ENCODE measurements at places on chromosomes 5 and 9.
A peak's percentile ranks its signal among the peaks of the same experiment; 100 is the strongest.

- DNase-seq: peak; percentile 32
These were observed at the start of gene PHYKPL for GRCh38 chr5:178232124-178232919. Gene PHYKPL (minus strand): TSS chr5:178232802. CDS start chr5:178232550, 252 bp downstream.

- no peak for DNase-seq
These were observed 21.3 kb upstream of the SLC12A2 start for GRCh38 chr5:128062172-128062746.

DNA sequence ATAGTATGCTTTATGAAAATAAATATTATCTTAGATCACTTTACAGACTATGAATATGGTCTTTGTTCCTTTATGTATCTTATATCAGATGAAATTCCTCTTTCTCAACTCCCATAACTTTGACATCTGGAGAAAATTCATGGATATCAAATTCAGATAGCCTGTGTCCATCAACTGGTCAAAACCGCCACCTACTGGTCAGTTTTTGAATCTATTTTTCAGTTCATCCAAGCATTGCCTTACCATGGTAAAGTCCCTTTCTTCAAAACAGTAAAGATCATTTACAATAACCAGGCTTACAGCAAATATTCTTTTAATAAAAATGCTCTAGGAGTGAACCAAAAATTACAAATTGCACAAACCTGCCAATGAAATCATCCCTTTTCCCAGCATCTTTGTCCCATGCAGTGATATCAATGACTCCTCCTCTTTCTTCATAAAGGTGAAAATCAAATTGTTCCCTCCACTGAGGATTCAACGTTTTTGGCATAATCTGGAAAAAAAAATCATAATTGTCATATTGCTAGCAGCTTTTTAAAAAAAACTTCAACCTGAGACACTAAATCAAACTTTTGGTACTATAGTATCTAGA is 290.5 kb downstream of the SLF1 start:
- peak; percentile 26 for DNase-seq

GRCh38 chr9:72947984-72948465 is 4.8 kb downstream of the ALDH1A1 start:
- no peak for DNase-seq

DNA sequence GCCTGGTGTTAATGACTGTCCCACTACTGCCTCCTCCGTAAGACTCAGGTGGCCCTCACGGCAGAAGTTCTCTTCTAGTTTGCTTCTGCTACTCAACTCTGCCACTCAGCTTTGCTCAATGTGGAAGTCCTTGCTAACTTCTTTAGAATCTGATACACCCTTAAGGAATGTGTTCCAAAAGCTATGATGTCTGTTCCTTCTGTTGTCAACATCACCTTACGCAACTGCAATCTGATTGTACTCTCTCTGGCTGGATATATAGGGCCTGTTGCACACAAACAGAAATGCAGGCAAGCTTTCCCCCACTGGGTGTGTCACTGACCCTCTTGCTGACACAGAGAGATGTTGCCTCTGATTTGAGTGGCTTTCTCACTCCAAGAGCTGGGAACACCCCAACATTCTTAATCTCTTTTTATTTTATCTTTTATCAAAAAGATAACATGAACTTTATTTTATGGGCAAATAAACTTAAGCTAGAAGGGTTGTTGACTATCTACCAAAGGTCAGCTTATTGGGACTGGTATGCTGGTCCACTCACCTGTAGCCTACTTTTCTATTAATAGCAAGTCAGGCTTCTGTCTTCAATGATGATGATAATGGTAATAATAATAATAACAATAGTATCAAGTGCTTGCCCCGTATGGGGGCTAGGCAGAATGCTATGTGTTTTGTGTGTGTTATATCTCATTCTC is 25.2 kb downstream of the TMEM252 start:
- no peak for DNase-seq

DNA sequence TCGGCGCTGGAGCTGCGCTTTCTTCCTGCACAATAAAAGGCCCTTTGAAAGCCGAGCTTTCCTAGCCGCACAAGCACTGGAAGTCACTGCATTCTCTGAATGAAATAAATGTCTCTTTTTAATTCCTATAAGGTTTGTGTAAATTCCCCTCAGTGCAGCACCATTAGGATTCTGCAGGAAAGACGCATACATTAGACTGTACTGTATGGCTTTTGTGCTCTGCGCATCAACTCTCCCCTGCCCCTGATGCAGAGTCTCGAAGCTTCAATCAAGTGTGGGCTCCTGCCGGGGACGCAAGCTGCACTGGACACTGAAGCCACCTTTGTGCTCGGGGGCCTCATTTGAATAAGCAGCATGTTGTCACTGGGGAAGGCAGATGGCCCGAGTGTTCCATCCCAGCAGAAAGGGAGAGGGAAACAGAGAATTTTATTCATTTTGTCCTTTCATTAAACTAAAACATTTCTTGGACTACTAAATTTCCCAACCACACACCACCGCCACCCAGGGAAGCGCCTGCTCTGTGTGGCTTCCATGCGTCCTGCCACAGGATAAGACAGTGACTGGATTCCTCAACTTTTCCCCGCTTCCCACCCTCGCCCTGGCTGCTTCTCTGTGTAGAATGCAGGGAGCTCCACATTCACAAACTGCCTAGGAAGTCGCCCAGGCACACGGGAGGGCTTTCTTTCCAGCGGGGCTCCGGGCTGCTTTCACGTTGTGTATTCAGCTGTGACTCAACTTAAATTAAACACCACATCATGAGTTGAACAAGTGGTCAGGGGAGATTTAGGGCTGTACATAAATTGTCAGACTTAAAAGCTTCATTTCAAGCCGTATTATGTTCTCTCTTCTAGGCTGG is 635.4 kb downstream of the IRX1 start:
- no peak for DNase-seq

DNA sequence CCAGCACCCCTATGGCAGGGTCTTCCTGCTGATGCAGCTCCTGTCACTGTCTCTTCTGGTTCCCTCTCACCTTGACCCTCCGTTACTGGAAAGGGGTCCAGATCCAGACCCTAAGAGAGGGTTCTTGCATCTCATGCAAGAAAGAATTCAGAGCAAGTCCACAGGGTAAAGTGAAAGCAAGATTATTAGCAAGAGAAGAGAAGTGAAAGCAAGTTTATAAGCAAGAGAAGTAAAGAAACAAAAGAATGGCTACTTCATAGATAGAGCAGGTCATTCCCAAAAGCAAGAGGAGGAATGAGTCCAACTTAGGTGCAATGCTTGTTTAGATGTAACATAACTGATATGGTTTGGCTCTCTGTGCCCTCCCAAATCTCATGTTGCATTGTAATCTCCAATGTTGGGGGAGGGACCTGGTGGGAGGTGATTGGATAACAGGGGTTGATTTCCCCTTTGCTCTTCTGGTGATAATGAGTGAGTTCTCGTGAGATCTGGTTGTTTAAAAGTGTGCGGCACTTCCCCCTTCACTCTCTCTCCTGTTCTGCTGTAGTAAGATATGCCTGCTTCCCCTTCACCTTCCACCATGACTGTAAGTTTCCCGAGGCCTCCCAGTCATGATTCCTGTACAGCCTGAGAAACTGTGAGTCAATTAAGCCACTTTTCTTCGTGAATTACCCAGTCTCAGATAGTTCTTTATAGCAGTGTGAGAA is 183.3 kb downstream of the MED10 start:
- no peak for DNase-seq

- DNase-seq: no peak
These were observed 183.7 kb downstream of the HCN1 start for GRCh38 chr5:45512521-45512920.

DNA sequence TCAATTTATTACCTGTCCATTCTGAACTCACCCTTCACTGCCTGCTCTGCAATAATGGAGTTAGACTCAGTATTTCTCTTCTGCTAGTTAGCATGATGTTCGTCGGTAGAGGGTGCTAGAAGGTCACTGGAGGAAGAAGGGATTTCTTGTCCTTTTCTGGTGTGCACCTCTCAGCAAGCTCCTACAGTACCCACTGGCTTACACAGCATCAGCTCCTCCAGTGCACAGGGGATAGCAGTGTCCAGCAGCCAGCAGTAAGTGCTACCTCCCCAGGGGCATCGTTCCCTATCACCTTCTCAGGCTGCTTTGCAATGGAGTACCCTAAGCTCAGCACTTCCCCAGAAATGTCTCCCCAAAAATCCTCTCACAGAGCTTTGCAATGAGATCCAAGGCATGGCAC is 45.9 kb upstream of the APC start:
- no peak for DNase-seq

DNA sequence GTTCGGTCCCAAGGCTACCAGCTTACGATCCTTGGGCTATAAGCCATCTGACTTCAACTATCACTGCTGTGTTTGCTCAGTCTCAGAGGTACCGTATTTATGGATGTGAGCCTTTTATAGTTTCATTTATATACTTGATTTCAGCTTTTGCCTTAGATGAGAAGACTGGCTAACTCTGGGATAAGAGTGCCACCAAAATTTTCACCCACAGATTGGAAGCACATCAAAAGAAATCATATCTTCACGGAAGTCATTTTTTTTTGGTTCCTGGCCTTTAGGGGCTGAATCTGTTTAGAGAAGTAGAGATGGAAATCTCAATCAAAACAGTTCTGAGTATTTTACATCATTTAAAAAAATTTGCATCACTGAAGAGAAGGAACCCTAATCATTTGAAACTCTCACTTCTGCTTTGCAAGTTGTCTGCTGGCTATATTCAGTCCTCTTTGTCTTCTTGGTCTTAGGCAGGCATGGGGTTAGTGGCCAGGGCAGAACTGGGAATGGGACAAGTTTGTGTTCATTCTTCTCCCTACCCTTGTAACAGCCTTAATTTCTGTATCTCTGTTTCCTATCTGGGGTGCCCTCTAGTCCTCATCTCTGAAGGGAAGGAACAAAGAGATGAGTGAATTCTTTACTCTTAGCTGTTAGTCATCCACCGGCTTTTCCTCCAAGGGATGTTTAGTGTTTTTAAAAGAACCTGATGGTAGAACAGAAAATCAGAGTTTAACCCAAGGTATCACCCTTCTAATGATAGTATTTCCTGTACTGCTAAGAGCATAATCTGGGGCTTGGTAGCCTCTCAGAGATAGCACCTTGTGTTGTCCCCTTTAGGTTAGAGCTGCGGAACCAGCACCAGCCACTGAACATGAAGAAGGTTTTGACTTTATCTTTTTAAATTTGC is 14.1 kb upstream of the TNFAIP8 start:
- DNase-seq: no peak

- no peak for DNase-seq
These were observed 188.9 kb downstream of the ARHGAP26 start for GRCh38 chr5:142958944-142959682.

- DNase-seq: peak; percentile 44
These were observed 8.5 kb downstream of the PTGER4 start for GRCh38 chr5:40688127-40688761.

GRCh38 chr5:152403046-152403445 is 2.0 kb downstream of the NMUR2 start:
- no peak for DNase-seq

- no peak for DNase-seq
These were observed 4.0 kb downstream of the FCHSD1 start for GRCh38 chr5:141647242-141647641.

DNA sequence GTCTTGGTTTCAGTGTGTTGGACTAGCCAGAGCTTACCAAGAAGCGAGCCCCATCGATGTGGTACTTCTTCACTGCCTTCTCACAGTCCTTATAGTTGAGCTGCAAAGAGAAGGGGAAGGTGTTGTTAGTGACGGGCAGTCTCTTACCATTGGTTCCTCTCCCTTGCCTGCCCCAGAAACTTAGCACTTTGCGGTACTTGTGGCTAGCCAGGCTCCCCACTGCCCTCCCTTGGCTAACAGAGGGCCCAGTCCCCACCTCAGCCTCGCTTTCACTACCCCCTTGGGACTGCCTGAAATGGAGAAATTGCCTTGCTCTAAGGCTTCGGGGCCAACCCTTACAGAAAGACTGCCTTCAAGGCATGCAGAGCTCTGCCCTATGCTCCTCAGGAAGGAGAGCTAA is 4.3 kb downstream of the LCP2 start:
- DNase-seq: no peak

GRCh38 chr9:972501-973294 is 3.8 kb upstream of the DMRT3 start:
- no peak for DNase-seq

GRCh38 chr9:83000765-83001164 is 62.2 kb downstream of the RASEF start:
- no peak for DNase-seq

DNA sequence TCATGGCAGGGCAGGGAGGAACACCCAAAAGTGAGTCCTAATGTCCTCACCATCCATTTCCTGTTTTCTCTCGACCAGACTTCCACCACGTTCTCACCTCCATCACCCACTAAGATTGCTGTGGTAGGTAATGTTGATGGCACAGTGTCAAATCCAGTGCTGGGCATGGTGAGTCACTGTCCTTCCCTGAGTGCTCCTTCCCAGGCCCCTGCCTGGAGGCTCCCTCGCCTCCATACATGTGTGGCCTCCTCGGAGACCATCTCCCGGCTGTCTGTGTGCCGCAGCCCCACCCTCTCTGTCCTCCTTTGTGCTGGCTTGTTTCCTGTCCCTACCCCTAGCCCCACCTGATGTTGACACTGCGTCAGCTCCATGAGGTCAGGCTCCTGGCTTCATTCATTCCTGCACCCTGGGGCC is 177.5 kb downstream of the SYK start:
- no peak for DNase-seq

DNA sequence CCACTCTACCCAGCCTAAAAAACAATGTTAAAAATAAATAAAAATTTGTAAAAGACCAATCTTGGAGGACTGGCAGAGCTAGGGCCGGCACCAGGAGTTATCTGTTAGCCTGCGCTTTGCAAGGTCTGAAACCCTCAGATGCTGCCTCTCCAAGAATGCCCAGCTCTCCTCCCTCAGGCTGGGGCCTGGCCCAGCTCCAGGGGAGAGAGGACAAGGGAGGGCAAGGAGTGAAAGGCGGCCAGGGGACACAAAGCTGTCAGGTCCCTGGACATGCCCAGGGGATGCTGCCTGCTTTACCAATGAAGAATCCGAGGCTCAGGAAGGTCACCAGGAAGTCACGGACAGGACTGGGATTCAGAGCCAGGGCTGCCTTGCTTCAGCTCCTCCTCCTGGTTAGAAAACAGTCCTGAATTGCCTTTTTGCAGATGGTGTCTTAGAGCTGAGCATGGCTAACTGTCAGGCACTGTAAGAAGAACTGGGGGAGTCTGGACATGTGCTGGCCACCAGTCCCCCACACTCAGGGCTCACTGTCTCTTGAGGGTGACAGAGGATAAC is 5.5 kb upstream of the N4BP3 start:
- no peak for DNase-seq

GRCh38 chr5:74767579-74767913 is 497 bp downstream of the NSA2 start:
- no peak for DNase-seq

DNA sequence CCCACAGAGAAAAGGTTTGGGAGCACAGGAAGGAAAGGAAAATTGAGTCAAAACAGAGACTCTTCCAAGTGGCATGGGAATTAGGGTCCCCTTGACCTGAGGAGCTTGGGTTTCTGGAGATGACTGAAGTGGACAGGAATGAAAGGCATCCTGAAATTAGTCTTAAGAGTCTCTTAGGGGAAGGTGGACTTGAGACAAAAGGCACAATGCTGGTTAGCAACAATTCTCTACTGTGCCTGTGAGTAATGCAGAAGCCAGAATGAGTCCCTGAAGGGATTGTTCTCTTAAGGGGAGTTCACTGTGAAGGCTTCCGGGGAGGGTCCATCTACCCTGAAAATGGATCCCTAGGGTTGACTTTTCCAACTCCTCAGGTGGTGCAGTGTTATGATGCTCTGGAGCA is 58.4 kb upstream of the FOXE1 start:
- DNase-seq: no peak

All from DMS79 treated with DMSO at 0.1 percent for 48 hours (cell line).